ENCODE measurements at places on chromosomes 3 and 15.

DNA sequence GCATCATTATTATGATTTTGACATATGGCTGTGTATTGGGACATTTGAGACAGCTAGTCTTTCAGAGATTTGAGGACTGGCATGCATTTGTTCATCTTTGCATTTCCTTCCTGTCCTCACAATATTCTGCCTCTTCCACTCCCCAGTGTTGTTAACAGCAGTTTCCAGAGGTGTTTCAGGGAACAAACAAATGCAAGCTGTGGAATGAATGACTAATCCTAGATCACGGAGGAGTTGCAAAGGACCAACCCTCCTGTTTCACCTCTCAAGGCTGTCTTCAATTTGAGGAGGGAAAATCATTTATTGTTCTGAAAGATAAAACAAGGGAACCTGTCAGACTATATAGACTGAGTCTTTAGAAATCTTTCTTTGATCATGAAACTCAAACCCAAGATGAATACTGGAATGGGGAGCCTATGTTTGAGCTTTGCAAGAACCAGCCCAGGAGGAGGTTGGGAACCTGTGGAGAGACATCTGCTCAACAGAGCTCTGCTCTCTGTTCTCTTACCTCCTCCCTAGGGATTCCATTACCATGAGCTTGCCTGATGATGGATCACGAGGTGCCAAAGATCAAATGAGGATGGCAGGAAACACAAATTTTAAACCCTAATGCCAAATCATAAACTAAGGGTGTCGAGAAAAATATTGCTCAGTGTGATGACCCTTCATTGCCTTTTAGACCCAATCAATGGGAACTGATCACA lies 68.5 kb downstream of the SLC7A14 start:
- DNase-seq = no peak

DNA sequence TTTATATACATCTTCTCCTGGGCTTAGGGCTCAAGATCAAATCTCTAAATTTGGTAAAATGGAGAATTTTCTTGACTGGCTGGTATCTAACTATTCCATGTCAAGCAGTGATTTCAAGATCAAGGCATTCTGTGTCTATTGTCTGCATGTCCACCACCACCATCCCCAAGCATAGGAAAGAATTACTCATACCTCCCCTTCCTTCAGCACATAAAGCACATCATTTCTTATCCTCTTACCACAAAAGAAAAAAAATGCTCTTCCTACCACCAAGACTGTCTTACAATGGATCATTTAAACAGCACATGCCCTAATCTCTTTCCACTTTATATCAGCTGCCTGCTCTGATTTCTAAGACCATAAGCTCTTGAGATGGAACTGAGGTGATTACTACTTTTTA lies 470.5 kb upstream of the THBS1 start:
- DNase-seq = no peak

DNA sequence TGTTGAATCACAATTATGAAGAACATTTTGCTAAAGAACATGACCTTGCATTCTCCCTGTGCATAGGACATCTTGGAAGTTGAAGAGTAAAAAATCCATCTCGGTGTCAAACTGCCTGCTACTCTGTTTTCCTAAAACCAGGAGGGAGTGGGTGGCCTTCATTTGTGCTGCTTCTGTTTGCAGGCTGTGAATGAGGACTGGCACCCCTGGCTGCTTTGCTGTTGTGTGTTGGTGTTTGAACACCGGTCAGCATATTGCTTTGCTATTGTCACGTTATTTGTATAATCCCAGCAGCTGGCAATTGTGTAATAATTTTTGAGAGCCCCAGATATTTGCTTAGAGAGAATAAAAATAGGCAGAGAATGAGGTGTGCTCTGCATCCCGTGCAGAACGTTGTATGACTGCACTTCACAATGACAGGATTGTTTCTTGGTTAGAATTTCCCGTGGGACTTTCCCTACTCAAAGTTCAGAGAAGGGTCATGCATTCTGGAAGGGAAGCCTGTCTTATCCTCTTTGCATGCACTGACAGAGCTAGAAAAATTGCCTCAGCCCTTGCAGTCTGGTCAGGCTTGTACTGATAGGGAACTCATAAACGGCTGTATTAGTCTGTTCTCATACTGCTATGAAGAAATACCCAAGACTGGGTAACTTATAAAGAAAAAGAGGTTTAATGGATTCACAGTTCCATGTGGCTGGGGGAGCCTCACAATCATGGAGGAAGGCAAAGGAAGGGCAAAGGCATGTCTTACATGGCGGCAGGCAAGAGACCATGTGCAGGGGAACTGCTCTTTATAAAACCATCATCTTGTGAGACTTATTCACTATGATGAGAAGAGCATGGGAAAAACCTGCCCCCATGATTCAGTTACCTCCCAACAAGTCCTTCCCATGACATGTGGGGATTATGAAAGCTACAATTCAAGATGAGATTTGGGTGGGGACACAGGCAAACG lies 16.3 kb downstream of the SV2B start:
- no peak for DNase-seq

- no peak for DNase-seq
These were observed 283.8 kb upstream of the NR2F2 start for GRCh38 chr15:96046620-96047240.

- no peak for DNase-seq
These were observed 137.7 kb upstream of the RBMS3 start for GRCh38 chr3:29143151-29143550.

GRCh38 chr3:57960174-57960505 lies 48.1 kb upstream of the FLNB start:
- no peak for DNase-seq

DNA sequence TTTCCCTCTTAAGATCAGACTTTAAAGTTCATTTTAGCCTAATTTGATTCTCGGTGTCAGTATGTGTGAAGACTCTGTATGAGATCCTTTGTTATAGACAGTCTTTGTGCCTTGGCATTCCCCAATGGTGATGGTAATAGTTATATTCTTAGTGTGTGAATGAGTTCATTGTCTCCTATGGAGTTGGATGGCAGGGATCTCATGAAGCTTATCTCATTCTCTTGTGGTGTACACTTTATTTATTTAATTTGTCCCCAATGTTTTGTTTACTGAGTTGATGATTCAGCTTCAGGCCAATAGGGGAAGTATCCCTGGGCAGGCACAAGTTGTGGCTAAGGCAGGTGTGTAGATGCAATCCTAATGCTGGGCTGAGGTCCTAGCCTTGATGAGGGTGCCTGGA lies 222.0 kb upstream of the DPPA4 start:
- DNase-seq = no peak

GRCh38 chr3:72995337-72995736 lies 1.3 kb upstream of the PPP4R2 start:
- DNase-seq = no peak

DNA sequence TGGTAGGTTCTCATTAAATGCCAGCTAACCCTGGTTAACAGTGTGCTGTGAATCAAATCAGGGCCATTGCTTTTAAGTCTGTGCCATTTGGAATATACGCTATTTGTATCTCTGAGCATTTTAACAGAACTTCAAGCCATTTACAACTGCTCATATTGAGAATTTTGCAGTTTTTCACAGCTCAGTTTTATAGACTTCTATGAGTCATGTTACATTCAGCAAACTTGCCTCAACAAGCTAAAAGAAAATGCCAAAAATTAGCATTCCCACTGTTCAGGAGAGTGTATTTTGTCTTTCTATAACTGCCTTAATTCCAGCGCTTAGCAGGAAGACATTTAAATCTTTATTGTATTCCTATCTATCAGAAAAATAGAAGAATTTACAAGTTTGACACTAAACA lies 196.4 kb downstream of the GBE1 start:
- no peak for DNase-seq

DNA sequence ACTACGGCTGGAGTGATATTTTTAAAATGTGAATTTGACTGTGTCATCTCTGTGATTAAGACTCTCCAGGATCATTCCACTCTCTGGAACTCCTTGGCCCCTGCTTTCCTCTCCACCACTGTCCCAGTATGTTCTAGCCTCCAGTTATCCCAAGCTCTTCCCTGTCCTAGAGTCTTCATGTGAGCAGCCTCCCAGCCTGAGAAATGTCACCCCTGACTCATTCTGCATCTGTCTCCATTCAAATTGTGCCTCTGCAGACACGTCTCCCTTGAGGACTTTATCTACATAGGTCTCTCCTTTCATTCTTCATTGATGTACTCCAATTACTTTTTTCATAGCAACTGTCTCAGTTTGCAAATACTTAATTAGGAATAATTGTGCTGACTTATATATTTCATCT lies 317.7 kb upstream of the ADAMTS9 start:
- no peak for DNase-seq

DNA sequence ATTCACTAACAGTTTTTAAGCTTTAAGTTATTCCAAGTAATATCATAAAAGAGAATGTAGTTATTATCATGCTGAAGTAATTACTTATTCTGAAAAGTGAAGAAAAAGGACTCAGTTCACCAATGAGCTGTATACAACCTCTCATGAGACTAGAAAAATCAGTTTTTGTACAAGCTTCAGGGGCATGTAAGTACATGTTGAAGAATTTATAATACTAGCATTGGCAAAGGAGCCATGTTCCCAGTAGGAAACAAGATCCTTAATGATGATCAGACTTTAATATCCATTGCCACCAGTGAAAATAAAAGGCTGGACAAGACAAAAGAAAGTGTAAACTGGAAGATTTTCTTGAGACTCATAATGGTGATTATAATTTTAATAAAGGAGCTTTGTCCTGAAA lies 532.8 kb downstream of the PLOD2 start:
- DNase-seq = no peak

DNA sequence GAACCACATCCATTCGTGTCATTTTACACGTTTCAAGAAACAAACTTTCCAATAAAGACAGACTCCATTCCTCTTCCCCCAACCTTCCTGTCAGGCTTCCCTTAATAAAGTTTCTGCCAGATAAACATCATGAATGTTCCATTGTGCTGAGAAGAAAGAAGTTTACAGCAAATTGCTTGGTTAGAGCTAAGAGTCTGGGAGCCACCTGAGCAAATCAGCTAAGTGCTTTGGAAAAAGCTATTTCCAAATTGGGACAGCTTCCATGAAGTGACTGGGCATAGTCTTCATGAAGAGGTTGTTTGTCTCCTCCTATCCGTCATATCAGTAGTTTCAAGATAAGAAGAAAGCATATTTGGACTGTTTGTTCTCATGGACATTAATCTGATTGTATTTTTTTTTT lies 77.0 kb downstream of the MAGI1 start:
- no peak for DNase-seq

DNA sequence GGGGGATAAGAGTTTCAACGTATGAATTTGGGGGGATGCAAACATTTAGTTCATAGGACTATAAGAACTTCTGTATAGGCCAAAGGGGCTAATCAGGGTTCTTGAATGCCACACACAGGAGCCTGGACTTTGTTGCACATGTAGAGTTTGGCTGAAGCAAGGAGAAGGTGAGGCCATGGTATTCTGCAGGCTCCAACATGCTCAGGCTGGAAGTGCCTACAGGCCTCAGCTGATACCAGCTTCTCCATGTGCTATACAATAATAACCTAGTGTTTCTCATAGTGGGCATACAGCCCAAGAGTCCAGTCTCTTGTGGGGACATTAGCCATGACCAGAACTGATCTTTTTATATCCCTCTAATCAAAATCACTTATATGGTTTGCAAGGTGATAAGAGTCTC lies 399.7 kb upstream of the MCTP2 start:
- no peak for DNase-seq

GRCh38 chr15:75309711-75310110 lies 26.2 kb upstream of the COMMD4 start:
- DNase-seq = no peak

- no peak for DNase-seq
These were observed 101.0 kb downstream of the ATP10A start for GRCh38 chr15:25761971-25762662.

GRCh38 chr3:100029052-100029451 lies 85.2 kb downstream of the FILIP1L start:
- no peak for DNase-seq

GRCh38 chr3:177836671-177837070 lies 639.4 kb upstream of the TBL1XR1 start:
- DNase-seq = no peak

- no peak for DNase-seq
These were observed 36.9 kb upstream of the KPNA4 start for GRCh38 chr3:160602259-160602658.

- DNase-seq = no peak
These were observed 7.1 kb upstream of the EMC4 start for GRCh38 chr15:34217587-34218225.

DNA sequence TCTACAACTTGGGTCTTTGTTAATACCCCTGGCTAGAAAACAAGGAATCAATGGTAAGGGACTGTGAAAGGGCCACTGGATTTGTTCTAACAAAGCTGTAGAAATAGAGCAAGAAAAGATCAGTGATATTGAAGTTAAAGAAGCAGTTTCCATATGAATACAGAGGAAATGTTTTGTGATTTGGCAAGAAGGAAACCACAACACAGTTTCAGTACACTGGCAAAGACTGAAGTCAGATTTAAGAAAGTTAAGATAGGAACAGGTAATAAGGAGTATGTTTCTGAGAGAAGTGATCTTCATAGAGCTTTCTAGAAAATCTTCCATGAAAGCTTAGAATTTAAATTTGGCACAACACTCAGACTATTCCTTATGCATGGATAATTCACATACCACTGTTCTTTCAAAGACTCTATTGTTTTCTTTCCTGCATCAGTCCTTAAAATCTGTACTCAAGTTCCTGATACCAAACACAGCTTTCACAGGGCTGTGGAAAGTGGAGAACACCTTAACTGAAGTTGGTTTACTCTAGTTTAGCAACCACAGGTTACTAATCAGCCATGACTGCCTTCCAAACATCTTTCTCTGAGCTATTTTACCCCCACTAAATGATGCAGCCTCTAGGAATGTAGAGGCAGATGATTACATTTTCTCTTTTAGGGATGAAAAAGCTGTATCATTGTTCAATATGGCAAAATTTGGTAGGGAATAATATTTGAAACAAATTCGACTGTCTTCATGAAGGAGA lies 32.4 kb upstream of the ALCAM start:
- DNase-seq = no peak

Measured in stimulated activated CD4-positive, alpha-beta T cell treated with anti-CD3 and anti-CD28 coated beads, Interleukin-4, amount 100 ng/mL, for 24 hours (primary cell).